ENCODE measurements at places on chromosomes 6 and 20.

- DNase-seq, result no peak
Observed at GRCh38 chr6:144644776-144645175, 359.6 kb downstream of the UTRN start.

DNA sequence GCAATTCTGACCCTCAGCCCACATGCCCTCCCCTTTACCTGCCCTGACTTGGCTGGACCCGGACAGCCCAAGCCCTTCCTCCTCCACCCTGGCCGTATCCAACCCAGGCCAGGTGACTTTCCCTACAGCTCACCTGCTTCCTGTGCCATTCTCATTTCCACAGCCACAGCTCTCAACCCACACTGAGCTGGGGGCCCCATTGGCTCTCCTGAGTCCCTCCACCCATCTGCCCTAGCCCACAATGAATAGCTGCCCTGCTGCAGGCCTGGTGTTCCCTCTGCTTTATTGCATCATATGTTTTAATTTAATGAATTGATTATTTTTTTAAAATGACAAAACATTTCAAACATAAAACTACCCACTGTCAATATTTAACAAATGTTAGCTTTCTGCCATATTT is 118.5 kb upstream of the BACH2 start:
- no peak for DNase-seq

DNA sequence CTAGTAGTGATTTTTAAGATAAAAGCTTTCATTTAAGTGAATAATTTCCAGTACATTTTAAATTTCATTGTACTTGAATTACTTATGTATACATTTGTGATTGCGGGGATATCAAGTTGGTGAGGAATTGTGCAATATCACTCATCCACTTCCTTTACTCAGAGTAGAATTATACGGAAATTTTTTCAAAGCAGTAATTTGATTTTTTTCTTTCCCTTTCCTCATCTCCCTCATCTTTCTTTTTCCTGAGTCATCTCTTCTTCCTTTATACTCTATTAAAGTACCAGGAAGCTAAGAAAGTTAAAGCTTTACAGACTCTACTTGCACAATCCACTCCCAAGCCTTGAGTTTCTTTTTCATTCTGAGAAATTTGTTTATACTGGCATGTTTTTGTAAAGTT is 60.9 kb upstream of the DEFB112 start:
- DNase-seq, result no peak

- no peak for DNase-seq
Observed at GRCh38 chr6:24882295-24882694, 53.5 kb downstream of the RIPOR2 start.

- no peak for DNase-seq
Observed at GRCh38 chr20:25125636-25126035, 43.7 kb upstream of the VSX1 start.

Measured in hypothalamus (tissue), 51 donors.